ENCODE measurements at places on chromosomes 2 and 18.

DNA sequence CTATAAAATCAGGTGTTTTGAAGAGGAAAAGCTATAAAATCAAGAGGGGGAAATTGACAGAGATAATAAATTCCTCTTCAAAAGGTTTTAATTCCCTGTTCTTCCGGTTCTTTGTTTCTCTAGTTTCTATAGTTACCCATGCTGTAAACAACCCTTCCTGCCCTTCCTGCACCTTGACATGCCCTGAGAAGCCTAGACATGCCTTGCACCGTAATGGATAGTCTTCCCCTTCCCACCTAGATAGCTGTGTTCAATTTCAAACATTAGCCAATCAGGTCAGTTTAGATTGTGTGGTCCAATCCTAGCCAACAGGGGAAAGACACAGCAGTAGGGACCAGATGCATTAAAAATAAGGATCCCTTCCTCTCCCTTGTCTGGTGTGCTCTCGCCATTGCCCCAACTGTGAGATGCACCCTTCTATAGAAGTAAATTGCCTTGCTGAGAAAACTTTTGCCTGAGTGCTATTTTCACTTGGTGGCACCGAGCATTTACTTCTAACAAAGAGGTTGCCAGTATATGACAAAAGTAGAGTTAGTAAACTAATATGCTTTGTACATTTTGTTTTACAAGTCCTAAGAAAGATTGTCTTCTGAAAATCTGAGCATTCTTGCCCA is 27.1 kb downstream of the SULT1C4 start:
- no peak for DNase-seq

- no peak for DNase-seq
Measured at GRCh38 chr18:35345950-35346349, 1.7 kb upstream of the ZNF24 start.

DNA sequence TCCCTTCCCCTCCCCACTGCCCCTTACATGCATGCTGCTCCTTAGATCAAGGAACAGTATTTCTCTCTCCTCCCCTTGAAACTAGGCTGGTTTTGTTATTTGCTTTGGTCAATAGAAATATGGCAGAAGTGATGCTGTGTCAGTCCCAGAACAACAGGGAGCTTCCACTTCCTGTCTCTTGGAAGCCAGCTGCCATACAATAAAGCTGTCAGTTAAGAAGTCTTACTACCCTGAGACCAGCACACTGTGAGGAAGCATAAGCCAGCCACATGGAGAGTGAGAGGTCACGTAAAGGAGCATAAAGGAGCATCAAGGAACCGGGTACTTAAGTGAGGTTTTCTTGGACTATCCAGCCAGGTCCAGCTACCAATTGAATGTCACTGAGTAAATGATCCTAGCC is 126.6 kb downstream of the NOL4 start:
- no peak for DNase-seq

- DNase-seq: peak; percentile 17
Measured at GRCh38 chr2:33215299-33215698, 261.1 kb upstream of the RASGRP3 start.

DNA sequence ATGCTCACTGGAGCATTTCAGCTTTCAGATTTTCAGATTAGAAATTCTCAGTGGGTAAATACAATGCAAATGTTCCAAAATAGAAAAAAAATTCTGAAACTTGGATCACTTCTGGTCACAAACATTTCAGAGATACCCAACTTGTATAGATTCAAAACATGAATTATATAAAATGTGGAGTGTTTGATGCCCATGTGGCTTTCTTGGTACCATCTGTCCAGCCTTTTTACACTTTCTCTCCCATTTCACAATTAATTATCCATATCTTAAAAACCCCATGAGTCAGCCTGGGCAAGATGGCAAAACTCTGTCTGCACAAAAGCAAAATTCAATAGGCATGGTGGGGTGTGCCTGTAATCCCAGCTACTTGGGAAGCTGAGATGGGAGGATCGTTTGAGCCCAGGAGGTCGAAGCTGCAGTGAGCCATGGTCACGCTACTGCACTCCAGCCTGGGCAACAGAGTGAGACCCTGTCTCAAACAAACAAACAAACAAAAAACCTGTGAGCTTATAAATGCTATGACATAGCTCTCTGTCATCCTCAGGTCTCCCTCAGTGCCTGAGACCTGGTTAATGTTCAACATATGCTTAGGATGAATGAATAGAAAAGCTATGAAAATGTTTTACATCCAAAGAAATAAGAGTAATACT is 146.3 kb upstream of the TTC39C start:
- DNase-seq: no peak

- DNase-seq: no peak
Measured at GRCh38 chr2:160194946-160195345, 5.1 kb downstream of the ITGB6 start.

GRCh38 chr2:46893269-46893939 is 22.2 kb downstream of the MCFD2 start:
- DNase-seq: no peak

DNA sequence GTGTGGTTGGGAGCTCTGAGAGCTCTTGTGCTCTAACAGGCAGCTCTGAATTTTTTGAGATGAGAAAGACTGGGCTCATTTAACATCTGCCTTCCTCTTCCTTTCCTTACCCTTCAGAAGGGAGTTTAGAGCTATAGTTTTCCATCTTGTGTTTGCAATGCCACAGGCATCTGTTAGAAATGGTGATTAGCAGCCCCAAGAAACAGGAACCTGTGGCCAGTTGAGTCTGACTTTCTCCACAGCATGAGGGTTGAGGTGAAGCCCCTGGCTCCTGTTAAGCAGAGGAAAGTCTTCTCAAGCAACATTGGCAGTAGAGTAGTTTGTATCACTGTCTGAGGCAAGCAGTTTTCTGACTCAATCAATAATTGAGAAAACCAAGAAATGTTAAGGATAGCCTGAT is 577.4 kb downstream of the ZEB2 start:
- DNase-seq: no peak

DNA sequence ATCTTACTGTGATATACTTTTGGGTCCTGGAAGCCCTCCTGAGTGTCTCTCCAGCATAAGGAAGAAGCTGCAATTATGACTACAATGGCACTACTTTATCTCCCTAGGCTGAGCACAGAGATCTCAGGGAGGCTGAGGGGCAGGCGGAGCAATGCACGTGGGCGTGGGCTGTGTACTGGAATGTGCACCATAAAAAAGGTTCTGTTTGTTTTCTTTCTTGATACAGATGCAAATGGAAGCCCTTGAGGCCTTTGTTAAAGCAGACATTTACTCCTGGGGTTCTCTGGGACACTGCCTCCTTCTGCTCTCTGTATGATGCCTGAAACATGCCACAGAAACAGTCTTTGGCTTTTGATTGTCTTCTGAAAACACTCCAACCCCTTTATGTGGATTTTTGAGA is 79.1 kb upstream of the DLX2 start:
- peak; percentile 31 for DNase-seq

GRCh38 chr18:11570769-11571412 is 38.5 kb upstream of the SLC35G4 start:
- DNase-seq: no peak

DNA sequence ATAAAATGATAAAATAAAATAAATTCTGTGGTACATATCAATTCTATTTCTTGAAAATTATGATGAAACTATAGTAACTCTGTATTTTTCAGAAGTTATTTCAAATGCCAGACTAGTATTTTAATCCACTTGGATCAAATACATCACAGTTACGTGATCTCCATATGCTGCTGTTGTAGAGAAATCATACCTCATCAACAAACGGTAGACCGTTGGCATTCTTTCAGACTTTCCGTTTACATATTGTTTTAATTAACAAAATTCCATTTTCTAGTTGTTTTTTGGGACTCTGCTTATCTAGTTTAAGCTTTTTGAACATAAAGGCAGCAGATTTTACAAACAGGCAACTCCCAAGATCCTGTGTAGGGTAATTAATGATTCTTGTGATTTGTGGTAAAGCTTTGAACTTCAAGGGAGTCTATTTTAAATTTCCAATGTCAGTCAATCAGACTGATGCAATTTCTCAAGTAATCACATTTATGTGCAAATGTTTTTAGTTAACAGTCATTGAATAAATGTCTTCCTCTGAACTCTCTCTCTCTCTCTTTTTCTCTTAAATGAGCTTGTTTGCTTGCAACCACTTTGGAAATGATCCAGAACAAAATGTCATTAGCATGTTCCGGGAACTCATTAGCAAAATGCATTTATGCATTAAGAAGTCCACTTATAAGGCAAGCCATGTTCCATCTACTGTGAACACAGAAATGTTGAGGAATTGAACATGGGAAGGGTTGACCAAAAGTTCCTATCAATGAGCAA is 31.8 kb downstream of the NYAP2 start:
- DNase-seq: no peak

- DNase-seq: no peak
Measured at GRCh38 chr18:21851327-21851961, 110.9 kb downstream of the MIB1 start.

DNA sequence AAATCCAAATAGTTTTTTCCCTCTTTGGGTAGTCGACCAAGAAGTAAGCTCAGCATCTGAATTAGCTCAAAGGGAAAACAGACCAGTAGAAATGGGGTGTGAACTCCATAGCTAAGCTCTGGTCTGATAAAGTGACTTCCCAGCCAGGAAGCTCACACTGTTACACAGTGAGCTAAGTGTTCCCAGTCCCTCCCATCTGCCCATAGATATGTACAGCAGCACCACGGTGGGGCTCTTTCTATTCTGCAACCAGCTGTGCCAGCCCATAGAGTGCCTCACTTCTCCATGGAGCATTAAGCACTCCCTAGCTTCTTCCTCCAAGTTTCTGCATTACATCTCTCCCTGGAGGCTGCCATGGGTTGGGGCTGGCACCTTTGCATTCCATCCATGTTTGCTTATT is 27.6 kb upstream of the NEMP2 start:
- no peak for DNase-seq

GRCh38 chr2:172430678-172431077 is 3.3 kb downstream of the ITGA6 start:
- DNase-seq: no peak

GRCh38 chr2:66733364-66733999 is 298.6 kb downstream of the MEIS1 start:
- DNase-seq: no peak

DNA sequence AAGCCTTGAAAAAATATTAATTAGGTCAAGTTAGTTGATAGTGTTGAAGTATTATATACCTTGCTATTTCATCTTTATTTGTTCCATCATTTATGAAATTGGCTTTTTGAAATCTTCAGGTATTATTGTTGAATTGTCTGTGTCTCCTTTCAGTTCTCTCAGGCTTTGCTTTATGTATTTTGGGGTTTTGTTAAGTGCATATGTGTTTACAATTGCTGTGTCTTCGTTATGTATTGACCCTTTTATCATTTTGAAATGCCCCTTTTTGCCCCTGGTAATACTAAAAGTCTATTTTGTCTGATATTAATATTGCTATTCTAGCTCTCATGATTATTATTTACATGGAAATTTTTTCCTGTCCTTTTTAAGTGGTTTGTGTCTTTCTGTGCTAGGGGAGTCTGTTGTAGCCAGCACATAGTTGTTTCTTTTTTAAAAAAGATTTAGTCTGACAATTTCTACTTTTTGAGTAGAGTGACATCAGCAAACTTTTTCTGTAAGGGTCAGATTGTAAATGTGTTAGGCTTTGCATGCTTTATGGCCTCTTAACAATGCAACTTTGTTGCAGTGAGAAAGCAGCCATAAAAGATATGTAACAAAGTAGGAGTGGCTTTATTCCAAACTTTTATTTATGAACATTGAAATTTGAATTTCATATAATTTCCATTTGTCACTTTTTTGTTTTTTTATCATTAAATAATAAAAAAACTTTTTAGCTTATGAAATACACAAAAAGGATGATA is 19.9 kb downstream of the SOCS6 start:
- DNase-seq: no peak

- DNase-seq: no peak
Measured at GRCh38 chr18:23433360-23433759, 19.7 kb upstream of the RIOK3 start.

GRCh38 chr2:134336921-134337320 is 83.0 kb downstream of the MGAT5 start:
- no peak for DNase-seq

- DNase-seq: no peak
Measured at GRCh38 chr18:78780719-78781600, 198.7 kb upstream of the SALL3 start.

GRCh38 chr2:55033076-55033742 is 17.0 kb downstream of the RTN4 start:
- no peak for DNase-seq

DNA sequence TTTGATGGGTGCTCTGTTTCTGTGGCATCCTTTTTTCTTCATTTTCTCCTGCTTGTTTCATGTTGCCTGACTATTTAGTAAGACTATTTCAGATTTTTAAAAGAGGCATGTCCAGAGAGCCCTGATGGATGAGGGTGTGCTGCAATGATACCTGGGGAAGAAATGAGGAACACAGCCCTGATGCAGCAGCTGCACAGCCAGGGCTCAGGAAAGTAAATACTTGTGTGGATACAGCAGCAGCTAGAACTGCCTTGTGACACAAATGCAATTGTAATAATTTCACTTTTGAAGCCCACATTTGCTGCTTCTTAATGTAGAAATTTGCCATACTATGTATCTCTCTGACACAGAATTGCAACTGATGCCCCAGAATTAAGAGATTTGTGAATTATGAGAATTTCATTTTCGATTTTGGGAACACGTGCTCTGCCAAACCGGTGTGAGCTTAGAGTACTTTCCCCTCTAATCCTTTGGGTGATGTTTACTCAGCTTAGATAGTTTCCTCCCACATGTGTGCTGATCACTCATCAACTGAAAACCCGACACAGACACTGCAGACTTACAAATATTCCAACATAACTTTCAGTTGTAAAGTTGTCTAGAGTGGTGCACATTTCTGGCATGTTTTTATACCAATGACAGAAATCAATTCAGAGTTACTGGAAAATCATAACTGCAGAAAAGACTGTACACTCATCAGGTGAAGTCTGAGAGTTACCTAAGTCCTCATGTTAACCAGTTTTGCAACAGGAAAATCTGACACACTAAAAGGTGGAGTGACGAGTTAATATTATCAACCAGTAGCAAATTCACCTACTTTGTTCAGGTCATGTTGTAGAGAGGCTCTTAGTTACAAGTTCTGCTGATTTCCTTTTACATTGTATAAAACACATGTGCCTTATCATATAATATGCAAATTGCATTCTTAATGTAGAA is 383.4 kb downstream of the CBLN2 start:
- no peak for DNase-seq

- DNase-seq: no peak
Measured at GRCh38 chr2:28327956-28328922, 64.4 kb upstream of the FOSL2 start.

DNA sequence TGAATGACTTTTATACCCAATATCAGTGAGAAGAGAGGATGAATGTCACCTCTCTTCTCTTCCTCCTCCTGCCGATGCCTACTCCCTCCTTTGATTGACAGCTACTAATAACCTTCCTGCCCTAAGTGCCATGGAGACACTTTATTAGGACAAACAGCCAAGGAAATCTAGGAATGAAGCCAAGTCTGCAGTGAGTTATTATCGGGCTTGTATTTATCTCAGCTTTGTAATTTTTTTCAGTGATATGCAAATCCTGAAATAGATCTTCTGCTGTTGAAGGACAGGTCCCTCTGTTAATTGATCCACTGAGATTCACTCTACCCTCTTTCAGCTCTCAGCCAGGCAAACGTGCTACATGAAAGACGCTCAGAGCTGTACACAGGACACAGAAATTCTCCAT is 686.7 kb downstream of the TMEM182 start:
- DNase-seq: no peak

- no peak for DNase-seq
Measured at GRCh38 chr2:127763776-127764175, 47.2 kb downstream of the WDR33 start.

- no peak for DNase-seq
Measured at GRCh38 chr18:52190195-52190594, 149.8 kb upstream of the DCC start.

GRCh38 chr2:205024822-205025518 is 479.7 kb downstream of the PARD3B start:
- DNase-seq: no peak

- no peak for DNase-seq
Measured at GRCh38 chr2:148926981-148927401, 52.0 kb downstream of the KIF5C start.

All from WTC11 (cell line).